ENCODE measurements at places on chromosomes 6 and 20.

DNA sequence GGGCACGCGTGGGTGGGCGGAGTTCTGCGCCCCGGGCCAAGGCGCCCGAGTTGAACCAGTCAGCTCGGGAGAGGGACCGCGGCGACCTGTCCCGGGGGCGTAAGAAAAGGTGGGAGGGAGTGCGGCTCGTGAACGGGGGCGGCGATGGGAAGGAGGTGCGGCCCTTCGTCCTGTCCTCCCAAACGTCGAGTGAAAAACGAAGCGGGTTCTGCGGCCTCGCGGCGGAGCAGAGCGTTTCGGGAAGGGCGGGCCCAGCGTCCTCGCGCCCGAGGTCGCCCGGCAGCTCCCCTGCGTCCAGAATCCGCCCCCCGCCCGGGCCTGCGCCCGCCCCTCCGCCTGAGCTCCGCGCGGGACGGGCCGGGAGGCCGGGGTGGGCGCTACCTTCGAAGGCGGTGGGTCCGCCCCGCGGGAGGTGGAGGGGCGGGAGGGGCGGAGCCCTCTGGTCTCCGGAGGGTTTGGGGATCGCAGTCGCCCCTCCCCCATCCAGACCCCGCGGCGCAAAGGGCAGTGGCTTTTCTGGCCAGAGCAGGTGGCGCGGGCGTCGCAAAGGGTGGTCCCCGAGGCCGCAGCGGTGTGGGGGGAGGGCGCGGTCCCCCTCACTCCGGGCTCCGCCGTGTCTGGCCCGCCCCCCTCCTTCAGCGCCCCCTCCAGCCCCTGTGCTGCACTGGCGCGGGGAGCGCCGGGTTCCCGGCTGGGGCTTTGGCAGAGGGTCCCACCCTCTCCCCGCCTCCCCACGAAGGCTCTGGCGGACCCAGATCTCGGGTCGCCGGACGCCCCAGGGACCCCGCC is 838 bp downstream of the STMN3 start:
- DNase-seq: peak; percentile 39

DNA sequence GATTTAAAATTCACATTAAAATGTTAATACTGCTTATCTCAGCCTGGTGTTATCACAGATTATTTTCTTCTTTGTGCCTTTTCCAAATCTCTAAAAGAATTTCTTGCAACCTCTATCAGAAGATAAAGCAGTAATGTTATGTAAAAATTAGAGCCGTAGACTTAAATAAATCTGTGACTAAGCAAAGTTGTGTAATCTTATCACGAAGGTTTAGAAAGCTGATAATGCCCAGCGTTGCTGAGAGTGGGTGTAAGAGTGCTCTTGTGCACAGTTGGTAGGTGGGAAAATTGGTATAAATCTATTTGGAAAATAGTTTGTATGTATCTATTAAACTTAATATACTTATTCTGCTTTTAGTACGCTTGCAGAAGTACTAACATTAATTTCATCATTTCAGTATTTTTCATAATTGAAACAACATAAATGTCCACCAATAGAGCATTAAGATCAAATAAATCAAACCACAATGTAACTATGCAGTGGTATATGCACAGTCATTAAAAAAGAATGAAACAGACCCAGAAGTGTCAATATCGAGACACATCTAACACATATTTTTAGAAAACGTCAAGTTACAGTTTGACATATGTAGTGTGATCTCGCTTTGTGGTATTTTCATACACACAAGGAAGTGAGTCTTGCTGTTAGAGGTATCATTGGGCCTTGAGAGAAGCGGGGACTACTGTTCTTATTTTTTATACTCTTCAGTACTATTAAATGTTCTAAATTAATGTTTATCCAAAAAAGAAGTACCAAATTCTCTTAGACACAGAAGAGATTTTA is 54.4 kb upstream of the PBOV1 start:
- DNase-seq: no peak

DNA sequence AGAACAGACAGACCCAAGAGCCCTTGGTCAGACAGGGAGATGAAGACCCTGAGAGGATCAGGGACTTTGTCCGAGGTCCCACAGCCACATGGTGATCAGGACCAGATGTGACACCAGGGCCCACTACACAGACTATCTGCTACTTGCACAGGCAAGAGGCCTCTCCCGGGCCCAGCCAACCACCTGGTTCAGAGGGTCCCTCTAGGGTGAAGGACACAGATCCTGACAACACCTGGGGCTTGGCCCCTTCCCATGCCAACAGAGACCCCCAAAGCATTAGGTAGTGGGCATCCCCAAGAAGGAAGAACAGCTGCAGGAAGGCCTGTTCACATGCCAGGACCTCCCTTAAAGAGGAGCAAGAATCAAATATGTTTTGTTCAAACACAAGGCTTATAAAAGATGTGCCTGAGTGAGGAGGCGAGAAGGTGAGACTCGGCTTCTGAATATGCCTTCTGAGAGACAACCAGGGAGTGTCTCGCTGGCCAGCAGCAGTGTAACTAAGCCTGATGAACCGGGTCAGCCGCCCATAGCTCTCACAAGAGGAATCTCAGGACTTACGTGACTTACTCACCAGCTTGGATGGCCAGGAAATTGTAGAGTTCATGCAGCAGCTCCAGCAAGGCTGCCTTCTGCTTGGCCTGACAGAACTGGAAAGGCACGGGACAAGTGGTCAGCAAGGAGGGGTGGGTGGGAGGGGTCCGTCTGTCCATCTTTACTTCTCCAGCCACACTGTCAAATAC is 5.0 kb downstream of the LEMD2 start:
- DNase-seq: no peak

DNA sequence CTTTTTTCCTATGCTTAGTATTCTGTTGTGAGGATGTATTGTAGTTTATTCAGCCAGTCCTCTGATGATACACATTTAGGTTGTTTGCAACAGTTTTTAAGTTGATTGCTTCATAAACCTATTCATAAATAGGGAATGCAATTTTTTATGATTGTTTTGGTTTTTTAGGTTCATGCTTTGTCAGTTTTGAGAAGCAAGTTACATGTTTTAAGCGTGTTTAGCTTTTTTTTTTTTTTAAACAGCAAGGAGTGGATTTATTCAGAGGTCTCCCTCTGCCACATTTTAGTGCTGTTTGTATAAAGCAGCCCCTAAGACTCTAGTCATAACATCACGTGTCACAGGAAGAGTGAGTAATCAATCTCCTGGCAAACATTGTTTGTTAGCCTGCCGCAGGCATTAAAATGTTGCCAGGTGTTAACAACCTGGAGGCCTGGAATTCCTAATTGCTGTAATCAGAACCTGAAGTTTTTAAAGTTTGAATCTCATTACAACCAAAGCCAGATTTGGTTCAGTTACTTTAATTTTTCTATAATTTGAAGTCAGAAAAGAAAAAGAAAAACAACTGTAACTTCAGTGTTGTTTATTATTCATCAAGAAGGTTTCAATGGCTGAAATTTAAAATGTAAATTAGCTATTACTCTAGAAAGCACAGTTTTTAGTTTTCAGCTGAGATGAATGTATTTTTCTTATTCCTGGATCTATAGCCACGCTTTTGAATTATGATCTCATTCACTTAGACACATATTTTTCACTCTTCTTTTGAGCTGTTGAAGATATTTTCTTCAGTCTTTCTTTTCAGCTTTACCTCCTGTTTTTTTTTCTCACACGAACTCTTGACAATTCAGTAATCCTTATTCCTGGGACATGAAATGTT is 59.2 kb downstream of the KCNS1 start:
- no peak for DNase-seq

GRCh38 chr6:98215531-98215930 is 618.8 kb upstream of the POU3F2 start:
- DNase-seq: no peak

DNA sequence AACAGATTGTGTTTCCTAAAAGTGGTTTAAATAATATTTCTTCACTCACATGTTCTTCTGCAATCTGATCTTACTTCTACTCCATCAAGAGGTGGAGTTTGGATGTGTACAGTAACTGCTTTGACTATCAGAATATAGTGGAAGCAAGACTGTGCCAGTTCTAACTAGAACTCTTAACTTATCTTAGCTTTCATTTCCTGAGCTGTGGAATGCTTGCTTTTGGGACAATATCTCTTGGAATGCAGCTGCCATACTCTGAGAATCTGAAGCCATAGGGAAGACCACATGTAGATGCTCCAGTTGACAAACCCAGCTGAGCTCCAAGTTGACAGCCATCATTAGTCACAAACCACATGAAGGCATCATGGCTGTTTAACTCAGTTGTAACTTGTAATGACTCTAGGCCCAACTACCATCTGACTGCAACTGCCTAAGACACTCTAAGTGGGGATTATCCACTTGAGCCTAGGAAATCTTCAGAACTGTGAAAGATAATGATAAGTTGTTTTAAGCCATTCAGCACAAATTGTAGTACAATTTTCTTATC is 40.8 kb upstream of the MAN1A1 start:
- DNase-seq: no peak

DNA sequence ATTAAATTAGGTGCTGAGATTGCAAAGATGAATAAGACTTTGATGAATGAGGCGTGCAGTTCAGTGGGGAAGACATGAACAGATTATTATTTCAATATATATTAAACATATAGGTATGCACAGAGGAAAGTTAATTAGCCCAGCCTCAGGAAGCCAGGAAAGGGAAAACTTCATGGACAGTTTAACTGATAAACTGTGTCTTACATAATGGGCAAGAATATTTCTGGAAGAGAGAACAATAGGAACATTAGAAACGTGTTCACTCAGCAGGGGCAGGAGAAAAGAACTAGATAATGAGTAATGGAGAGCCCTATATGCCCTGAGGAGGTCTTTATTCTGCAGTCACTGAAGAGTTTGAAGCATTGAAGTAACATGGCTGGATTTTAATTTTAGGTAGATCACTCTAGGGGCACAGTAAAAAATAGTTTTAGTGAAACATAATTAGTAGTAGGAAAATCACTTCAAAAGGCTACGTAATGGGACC is 23.6 kb downstream of the CEP57L1 start:
- no peak for DNase-seq

GRCh38 chr20:61349447-61350165 is 97.5 kb downstream of the CDH4 start:
- DNase-seq: no peak

DNA sequence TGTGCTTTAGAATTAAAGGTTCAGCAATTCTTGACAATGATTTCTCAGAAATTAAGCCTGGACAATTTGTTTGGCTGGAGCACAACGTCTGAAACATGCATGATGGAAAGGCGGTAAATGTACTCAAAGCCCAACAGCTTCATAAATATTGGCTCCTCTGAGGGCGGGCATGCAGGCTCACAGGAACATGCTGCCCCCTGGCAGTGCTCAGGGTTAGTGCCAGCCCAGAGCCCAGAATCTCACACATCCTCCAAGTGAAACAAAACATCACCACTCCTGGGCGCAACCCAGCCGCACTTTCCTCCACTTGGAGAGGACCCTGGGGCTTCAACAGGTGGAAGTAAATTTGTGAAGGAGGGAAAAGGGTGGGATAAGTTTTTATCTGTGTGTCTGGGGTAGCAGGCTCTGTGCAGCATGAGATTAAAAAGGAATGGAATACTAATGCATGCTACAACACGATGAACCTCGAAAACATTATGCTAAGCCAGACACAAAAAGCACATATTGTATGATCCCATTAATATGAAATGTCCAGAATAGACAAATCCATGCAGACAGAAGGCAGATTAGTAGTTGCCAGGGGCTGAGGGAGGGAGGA is 54.1 kb upstream of the PTPRT start:
- no peak for DNase-seq

GRCh38 chr20:57977569-57977968 is 250.9 kb downstream of the ANKRD60 start:
- DNase-seq: no peak

DNA sequence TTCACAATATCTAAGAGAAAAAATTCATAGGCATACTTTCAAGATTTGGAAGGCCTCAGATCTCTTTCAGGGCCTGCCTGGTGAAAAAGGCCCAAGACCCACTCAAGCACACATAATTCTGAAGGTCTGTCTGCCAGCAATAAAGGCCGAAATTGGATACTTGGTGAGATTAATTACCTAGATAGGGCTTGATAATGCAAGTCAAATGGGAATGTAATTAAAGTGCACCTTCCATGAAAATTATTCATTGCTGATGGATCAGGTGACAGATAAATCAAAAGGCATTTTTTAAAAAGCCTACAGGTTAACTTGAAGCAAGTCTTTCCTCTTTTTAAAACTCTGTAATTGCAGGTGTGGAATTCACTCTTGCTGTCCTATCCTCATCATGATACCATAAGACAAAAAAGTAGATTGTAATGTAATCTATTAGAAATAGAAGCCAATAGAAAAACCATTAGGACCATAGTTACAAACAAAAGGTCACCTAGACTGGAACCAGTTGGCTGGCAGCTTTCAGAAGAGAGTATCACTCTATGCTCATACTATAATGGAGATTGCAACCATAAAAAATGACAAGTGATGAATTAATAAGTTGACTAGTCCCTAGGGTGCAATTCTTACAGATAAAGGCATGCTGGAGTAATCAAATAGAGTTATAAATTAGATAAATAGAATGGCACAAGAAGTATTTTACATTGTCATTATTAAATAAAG is 77.3 kb downstream of the EPHA7 start:
- no peak for DNase-seq

- DNase-seq: no peak
These were observed 26.9 kb downstream of the DDX27 start for GRCh38 chr20:49245921-49246740.

Data from stimulated activated CD8-positive, alpha-beta memory T cell treated with anti-CD3 and anti-CD28 coated beads, Interleukin-12 subunit alpha, Interleukin-12 subunit beta, amount 100 ng/mL, for 4 hours (primary cell).